NCI-H1417 (cell line): ENCODE measurements at places on chromosomes 12 and 14.
A peak's percentile ranks its signal among the peaks of the same experiment; 100 is the strongest.

DNA sequence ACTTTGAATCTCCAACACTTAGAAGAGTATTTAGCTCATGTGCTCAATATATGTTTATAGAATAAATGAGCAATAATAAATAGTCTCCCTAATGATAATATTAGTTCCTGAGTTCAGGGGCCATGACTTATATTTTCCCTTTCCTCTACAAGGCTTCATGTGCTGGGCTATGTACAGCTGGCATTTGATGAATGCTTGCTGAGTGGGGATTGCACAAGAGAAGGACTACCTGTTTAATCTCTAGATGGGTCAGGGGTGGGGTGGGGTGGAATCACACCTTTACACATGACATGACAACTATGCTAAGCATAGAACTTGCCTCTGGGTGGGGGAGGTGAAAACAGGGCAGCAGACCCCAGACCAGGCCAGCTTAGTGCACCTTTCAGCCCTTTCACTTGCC, 7.6 kb upstream of the ABHD12B start:
- no peak for DNase-seq

GRCh38 chr12:10301103-10301502, 6.6 kb upstream of the KLRD1 start:
- no peak for DNase-seq

DNA sequence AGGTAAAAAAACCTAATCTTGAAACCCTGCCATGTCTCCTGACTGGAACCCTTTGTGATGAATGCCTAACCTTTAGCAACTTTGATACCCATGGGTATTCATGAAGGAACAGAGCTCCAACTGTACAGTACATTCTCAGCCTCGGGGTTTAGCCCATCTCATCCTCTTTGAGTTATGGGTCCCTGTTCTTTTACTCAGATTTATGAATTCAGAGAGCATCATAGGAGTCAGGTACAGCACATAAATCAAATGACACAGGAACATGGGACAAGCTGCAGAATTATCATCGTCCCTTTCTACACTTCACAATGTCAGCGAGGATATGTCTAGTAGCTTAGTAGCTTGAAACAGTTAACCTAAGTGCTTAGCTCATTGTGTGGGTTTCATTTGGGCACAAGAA, 527.4 kb downstream of the NOVA1 start:
- DNase-seq = no peak

- peak; percentile 16 for DNase-seq
Observed at GRCh38 chr14:71856199-71856919, 75.9 kb upstream of the RGS6 start.

DNA sequence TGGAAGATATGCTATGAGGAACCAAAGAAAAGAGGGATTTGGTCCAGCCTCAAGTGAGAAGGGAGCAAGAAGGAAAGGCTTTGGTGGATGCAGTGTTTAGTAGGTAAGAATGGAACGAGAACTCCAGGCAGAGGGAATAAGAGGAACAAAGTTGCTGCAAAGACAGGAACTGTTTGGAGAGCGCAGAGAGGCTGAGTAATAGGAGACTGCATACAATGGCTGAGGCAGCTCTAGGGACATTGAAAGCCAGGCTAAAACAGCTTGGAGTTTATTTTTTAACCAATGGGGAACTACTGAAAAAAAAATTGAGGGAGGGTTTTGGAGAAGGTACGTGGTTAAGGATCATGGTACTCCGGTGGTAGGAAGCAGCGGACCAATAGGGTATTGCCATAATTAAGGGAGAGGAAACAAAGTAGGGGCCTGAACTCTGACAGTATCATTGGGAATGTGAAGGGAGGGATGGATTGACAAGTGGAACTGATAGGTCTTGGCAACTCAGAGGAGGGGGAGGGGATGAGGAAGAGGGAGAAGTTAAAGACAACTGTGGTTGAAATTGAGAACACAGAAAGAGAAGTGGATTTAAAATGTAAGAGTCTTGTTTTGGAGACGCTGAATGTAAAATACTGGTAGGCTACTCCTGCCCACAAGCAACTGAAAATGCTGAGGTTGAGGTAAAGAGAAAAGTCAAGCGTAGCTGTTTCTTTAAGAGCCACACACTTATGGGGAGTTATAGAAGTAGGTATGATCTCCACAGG, 4.8 kb downstream of the ASCL4 start:
- DNase-seq = no peak

DNA sequence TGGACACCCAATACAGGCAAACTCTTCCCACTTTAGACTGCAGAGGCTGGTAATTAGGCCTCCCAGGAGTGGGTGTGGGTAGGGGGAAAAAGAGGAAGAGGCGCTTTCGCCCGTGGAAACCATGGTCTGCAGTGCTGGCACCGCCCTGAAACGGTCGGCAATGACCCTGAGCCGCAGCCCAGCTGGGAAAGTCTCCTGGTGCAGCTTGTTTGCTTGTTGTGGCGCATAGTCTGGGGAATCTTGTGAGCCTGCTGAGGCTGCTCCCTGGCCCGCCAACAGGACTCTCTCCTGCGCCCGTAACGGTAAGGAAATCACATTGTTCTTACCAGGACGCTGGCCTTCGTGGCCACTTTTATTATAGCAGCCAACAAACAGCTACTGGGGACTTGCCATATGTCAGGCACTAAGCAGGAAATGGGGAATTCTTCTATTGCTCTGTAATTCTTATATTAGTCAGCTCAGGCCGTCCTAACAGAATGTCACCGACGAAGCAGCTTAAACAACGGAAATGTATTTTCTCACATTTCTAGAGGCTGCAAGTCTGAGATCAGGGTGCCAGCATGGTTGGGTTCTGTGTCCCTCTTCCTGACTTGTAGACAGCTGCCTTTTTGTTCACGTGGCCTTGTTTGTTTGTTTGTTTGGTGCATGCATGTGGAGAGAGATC, 52.5 kb upstream of the RIN3 start:
- no peak for DNase-seq

- DNase-seq = peak; percentile 79
Observed at GRCh38 chr14:69531135-69531534, 43.5 kb downstream of the CCDC177 start.

DNA sequence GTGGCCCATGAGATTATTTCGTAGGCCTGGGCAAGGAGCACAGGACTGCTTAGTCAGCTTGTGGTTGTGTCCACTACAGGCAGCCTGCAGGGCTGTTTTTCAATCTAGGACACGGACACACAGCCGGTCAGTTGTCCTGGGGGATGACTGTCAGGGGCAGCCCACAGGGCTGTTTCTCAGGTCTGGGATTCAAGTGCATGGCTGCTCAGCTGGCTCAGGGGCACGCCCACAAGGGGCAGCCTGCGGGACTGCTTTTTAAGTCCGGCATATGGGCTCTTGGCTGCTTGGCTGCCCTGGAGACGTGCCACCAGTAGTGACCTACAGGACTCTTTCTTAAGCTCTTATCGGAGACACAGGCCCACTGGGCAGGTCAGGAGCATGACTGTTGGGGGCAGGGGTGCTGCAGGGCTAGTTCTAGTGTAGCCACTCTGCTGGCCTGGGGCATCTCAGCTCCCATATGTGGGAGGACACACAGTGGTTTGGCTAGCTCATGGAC, 26.6 kb upstream of the GTF2A1 start:
- no peak for DNase-seq

DNA sequence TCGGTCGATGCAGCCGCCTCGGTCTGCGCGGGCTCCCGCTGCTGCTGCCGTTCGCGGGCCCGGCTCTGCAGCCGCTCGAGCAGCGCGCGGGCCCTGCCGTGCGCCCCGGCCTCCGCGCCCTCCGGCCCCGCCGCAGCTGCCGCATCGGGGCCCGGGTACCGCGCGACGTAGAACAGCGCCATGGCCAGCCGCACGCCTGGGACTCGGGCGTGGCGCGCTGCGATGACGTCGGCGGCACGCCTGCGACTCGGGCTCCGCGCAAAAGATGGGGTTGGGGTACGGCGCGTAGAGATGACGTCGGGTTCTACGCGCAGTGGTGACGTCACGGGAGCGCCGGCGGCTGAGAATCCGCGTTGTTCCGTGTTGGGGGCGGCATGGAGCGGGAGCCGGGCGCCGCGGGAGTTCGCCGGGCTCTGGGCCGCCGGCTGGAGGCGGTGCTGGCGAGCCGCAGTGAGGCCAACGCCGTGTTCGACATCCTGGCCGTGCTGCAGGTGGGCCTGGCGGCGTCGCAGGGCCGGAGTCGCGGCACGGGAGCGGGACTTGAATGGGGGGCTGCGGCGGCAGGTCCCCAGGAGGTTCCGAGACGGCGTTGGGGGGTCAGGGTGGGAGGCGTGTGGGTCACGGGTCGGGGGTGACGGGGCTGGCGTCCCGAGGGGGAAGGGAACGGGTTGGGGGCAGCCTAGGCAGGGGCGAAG, at the start of the genes DDX51 and NOC4L:
Gene DDX51 (minus strand): TSS at position 205 of the 695 bp plus-strand sequence. CDS start 23 bp downstream, at position 182.
Gene NOC4L (plus strand): TSS at position 343 of the 695 bp plus-strand sequence. CDS start 32 bp downstream, at position 375.
- DNase-seq = peak; percentile 97

- no peak for DNase-seq
Observed at GRCh38 chr14:27881063-27881462, 885.5 kb upstream of the FOXG1 start.

GRCh38 chr14:33968722-33969121, 17.8 kb upstream of the EGLN3 start:
- DNase-seq = no peak

DNA sequence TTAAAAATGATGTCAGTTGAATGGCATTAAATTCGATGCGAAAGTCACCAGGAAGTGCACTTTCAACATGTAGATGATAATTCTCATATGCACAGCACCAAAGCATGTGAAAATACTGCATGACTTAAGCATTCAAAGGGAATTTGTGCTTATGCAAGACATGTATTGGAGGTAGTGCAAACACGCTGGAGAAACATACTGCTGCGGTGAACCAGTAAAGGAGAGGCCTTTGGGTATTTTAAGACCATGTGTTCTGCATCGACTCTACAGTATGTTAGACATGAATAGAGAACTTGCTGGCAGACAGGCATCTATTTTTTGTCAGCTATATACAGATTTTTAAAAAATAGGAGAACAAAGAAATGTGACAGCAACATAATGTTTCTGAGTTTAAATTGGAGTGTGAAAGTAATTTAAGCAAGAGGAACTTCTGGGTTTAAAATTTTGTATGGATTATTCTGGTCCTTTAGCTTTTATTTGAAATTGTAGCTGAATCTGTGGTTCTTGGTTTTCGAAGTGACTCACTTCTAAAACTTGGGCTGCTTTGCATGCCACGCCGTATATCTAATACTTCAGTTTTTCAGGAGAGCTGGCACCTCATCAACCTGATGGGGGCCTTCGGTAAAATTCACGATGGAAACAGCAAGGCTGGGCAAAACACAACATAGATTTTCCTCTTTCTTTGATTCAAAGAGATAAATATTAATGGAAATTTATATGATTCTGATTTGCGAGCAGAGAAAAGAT, 408.7 kb downstream of the APAF1 start:
- no peak for DNase-seq

DNA sequence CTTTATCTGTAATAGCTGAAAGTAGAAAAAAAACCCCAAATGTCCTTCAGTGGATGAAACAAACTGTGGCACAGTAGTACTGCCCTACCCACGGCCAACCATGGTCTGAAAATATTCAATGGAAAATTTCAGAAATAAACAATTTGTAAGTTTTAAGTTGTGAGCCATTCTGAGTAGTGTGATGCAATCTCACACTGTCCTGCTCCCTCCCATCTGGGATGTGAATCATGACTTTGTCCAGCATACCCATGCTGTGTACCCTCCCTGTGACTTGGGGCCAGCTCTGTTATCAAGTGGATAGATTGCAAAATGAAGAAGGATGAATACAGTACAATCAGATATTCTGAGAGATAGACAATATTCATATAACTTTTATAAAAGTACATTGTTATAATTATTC, 106.2 kb downstream of the SMOC1 start:
- no peak for DNase-seq

DNA sequence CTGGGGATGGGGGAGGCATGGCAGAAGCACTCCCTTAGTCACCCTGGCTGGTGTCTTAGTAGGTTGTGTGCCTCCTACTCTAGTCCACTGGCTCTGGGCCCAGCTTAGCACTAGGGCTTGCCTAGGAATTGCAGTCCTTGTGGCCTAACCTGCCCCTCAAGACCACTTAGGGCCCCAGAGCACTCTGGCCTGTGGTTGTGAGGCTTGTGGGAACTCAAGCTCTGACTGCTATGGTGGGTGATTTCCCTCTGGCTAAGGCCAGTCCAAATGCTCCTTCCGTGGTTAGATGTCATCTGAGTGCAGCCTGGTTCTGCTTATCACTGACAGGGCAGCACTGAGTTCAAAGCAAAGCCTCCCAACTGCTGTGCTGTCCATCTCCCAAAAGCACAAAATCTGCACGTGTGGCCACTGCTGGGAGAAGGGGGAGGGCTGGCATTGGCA, 20.2 kb downstream of the FGD4 start:
- no peak for DNase-seq

GRCh38 chr12:66337381-66338010, 35.2 kb downstream of the HELB start:
- DNase-seq = no peak

GRCh38 chr12:116547955-116548501, 11.2 kb upstream of the MAP1LC3B2 start:
- DNase-seq = no peak

GRCh38 chr12:110778833-110779577, 36.3 kb upstream of the PPP1CC start:
- DNase-seq = no peak

DNA sequence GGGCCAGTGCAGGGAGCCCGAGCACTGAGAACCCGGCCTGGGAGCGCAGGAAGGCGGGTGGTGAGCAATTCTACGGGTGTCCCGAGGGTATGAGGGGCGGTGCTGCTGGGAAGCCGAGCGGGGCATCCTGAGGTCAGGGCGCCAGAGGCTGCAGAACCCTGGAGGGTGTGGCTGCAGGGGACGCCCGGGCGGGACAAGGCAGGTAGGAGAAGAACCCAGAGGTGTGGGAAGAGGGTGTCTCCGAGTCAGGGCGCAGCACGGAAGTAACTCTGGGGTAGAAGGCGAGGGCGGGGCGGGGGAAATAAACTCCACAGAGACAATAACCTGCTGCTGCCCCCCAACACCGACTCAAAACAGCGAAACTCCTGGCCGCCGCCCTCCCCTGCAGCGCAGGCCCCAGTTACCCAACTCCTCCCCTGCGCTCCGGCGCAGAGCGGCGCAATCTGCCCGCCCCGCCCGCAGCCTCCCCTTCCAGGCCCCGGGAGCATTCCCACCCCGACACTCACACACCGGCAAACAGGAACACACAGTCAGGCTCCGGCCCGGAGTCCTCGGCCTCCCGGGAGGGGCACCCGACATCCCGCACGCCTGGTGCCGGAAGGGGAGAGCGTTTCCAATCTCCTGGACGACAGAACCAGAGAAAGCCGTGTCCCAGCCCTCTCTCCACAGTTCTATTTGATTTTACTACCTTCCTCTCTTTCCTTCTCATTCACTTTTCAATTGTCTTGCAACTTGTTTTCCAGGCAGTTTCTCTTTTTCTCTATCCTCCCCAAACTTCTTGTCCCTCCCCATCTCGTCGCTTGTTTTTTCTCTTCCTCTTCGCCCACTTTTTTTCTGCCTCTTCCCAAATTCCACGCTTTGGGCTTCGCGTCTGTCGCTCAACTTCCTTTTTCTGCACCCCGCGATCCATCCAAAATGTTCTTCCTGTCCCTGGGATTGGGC, 2.4 kb downstream of the HRK start:
- peak; percentile 42 for DNase-seq

GRCh38 chr14:37583358-37584210, 11.5 kb downstream of the FOXA1 start:
- DNase-seq = peak; percentile 99

GRCh38 chr12:67430708-67431335, 161.7 kb downstream of the CAND1 start:
- peak; percentile 21 for DNase-seq

GRCh38 chr12:2768224-2768961, 26.4 kb upstream of the FKBP4 start:
- DNase-seq = no peak

GRCh38 chr12:122871851-122872780, 23.8 kb downstream of the VPS37B start:
- peak; percentile 96 for DNase-seq

GRCh38 chr14:57502586-57503254, 9.1 kb upstream of the CCDC198 start:
- no peak for DNase-seq

GRCh38 chr12:32533971-32534590, 134.7 kb downstream of the FGD4 start:
- DNase-seq = peak; percentile 36
